ENCODE measurements at places on chromosomes 12 and 14. TPM values are rescaled to one million over a fixed set of nuclear protein-coding genes. Genes with fewer than 3 reads are reported as not detected.

Gene MGAT4C
- polyA plus RNA-seq = 0.23 TPM

Gene ZNF664
- 35.2 TPM for polyA plus RNA-seq

Gene TAS2R7
- polyA plus RNA-seq = not detected

Gene CCNB1IP1
- 62.6 TPM for polyA plus RNA-seq

Gene TAS2R9
- not detected for polyA plus RNA-seq

Gene GUCY2C
- 0.29 TPM for polyA plus RNA-seq

Gene ALX1
- not detected for polyA plus RNA-seq

Gene A2M
- polyA plus RNA-seq = 315 TPM

Gene ING4
- polyA plus RNA-seq = 47.7 TPM

Gene PPM1A
- 62.1 TPM for polyA plus RNA-seq

Gene SYT1
- 1.5 TPM for polyA plus RNA-seq

Gene PPFIA2
- polyA plus RNA-seq = 2.2 TPM

Gene AHNAK2
- 4.1 TPM for polyA plus RNA-seq

Gene SALL2
- polyA plus RNA-seq = 10.7 TPM

Gene SRRM4
- polyA plus RNA-seq = 0.14 TPM

Gene TAS2R14
- 3.5 TPM for polyA plus RNA-seq

Gene HOXC13
- not detected for polyA plus RNA-seq

Gene SLC38A6
- 14.6 TPM for polyA plus RNA-seq

Gene CLMN
- polyA plus RNA-seq = 3.5 TPM

Gene OR6C4
- polyA plus RNA-seq = not detected

Gene TCL1B
- 0.11 TPM for polyA plus RNA-seq

Gene CDKN3
- 26.1 TPM for polyA plus RNA-seq

Gene TROAP
- 22.0 TPM for polyA plus RNA-seq

Gene CLEC4C
- polyA plus RNA-seq = 0.29 TPM

Gene LUM
- polyA plus RNA-seq = 689 TPM
